Hepatocyte (in vitro differentiated cells): ENCODE measurements at places on chromosomes 4 and X. TPM values are rescaled to one million over a fixed set of nuclear protein-coding genes. Genes with fewer than 3 reads are reported as not detected.

GRCh38 chr4:15958562-15958961 is 4.4 kb downstream of the FGFBP2 start:
- no peak for DNase-seq

GRCh38 chr4:128519163-128519830 is 231.7 kb upstream of the PGRMC2 start:
- no peak for DNase-seq

The CAMK2D gene
- 98.2 and 99.1 TPM in 2 replicates for total RNA-seq

The MAOA gene
- total RNA-seq = 110 and 126 TPM in 2 replicates

DNA sequence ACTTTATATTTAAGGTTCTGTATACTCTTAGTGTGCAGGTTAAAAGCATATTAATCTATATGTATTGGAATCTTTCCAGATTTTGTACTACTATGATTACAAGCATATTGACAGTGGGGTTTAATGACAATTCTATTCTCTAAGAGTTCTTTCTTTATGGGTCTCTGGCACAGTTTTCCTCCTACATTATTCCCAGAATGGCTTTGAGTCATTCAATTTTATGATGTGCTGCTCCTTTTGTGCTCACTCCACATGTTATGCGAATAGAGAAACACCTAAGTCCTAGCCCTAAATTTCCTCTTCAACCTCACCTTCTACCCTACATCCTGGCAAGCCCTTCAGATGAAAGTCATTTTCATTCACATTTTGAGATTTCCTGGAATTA is 209.9 kb upstream of the DIAPH2 start:
- no peak for DNase-seq

The CABS1 gene
- not detected in 2 replicates for total RNA-seq

- DNase-seq = no peak
Observed at GRCh38 chr4:32337403-32337802, 1617.2 kb downstream of the PCDH7 start.

The TMEM129 gene
- total RNA-seq = 36.1 and 40.8 TPM in 2 replicates

The FGB gene
- total RNA-seq = 1,901 and 1,953 TPM in 2 replicates

DNA sequence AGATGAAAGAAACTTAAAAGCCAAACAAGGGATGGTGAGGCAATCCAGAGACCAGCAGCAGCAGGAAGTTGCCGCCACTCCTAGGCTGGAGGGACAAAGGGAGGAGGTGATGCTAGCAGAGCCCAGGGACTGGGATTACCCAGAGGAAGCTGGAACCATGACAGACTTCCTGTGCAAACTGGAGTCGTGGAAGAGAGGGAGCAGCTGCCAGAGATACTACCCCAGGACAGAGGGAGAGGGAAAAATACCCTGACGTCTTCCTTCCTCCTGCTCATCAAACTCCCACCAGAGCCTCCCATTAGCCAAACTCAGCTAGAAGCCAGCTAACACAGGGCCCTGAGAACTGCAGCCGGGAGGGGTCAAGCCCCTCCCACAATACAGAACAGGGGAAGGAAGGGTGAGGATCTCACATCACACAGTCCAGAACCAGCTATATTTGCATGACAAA is 101.2 kb upstream of the KLF3 start:
- DNase-seq = no peak

DNA sequence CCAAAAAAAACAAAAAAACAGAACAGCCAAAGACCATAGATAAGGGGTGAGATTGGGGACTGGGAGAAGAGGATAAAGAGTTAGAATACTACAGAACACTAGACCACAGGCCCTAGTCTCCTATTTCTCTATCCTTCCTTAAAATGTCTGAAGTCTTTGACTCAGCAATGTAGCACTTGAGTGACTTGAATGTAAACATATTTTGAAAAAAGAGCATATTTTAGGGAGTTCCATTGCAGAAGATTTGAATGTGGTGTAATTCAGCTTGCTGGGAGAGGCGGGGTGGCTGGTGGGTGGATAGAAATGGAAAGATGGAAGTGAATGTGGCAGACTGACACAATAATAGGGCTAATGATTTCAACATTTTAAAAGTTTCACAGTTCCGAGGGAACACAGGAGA is 144.9 kb downstream of the CHIC2 start:
- DNase-seq = no peak

- no peak for DNase-seq
Observed at GRCh38 chrX:17012465-17012864, 66.0 kb downstream of the REPS2 start.

DNA sequence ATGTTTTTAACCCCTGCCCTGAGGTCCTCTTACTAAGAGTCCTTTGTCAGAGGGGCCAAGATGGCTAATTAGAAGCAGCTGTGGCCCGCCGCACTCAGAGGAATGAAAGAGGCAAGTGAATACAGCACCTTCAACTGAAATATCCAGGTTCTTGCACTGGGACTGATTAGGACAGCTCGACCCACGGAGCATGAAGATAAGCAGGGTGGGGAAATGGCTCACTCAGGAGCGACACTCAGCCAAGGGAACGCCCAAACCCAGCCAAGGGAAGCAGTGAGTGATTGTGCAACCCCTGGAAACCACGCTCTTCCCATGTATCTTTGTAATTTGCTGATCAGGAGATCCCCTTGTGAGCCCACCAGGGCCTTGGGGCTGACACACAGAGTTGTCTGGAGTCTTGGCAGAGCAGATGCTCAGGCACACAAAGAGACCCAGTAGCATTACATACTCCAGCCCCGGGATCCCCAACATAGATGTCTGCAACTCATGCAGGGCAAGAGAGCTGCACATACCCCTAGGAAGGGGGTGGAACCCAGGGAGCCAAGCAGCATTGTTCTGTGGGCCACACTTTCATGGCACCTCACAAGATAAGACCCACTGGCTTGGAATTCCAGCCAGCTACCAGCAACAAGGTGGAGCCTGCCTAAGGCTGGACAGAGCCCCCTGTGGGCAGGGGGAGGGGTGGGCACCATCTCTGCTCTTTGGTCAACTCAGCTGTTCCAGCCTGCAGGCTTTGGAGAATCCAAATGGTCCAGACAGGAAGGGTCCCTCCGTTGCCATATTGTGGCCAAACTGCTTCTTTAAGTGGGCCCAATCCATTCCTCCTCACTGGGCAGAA is 23.3 kb downstream of the F8A3 start:
- DNase-seq = no peak
